ENCODE measurements at places on chromosomes 5 and 9. TPM values are rescaled to one million over a fixed set of nuclear protein-coding genes. Genes with fewer than 3 reads are reported as not detected.

- H3K4me1 ChIP-seq = peaks cover 3% of the 10 kb centered on the region
- no peak for DNase-seq
- no peak overlapping the region for H3K4me3 ChIP-seq
- H3K36me3 ChIP-seq = no peaks in the 10 kb centered on the region
These were observed 311.5 kb upstream of the DAP start for GRCh38 chr5:11072568-11072967.

- no peak overlapping the region for H3K4me3 ChIP-seq
- H3K36me3 ChIP-seq = no peaks in the 10 kb centered on the region
These were observed 86.0 kb downstream of the KDM4C start for GRCh38 chr9:6843742-6844141.

DNA sequence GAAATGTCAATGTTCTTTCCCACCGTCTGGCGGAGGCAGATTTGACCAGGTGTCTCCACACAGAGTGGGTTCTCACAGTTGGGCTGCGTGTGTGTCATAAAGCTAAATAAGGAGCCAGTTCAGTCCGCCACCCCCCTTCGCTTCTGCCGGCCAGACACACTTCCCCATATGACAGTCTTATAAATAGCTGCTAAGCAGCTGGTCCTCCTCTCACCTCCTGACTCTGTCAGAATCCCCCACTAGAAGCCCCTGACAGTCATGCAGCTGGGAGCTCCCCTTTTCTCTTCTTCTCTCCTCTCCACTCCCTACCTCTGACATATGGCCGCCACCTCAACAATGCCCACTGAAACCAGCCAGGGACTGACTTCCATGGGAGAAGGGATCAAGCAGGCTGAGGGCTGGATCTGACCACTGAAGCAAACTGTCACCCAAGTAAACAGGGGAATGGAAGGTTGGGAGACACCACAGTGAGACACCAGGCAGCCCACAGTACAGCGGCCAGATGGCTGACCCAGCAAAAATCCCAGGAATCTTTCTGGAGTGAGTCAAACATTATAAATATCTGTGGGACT lies 141.9 kb upstream of the EFNA5 start:
- no peak overlapping the region for H3K4me3 ChIP-seq
- no peaks in the 10 kb centered on the region for H3K4me1 ChIP-seq
- H3K27ac ChIP-seq = no peak overlapping the region
- no peaks in the 10 kb centered on the region for H3K27me3 ChIP-seq

Gene LTC4S
- total RNA-seq = 16.2 TPM

DNA sequence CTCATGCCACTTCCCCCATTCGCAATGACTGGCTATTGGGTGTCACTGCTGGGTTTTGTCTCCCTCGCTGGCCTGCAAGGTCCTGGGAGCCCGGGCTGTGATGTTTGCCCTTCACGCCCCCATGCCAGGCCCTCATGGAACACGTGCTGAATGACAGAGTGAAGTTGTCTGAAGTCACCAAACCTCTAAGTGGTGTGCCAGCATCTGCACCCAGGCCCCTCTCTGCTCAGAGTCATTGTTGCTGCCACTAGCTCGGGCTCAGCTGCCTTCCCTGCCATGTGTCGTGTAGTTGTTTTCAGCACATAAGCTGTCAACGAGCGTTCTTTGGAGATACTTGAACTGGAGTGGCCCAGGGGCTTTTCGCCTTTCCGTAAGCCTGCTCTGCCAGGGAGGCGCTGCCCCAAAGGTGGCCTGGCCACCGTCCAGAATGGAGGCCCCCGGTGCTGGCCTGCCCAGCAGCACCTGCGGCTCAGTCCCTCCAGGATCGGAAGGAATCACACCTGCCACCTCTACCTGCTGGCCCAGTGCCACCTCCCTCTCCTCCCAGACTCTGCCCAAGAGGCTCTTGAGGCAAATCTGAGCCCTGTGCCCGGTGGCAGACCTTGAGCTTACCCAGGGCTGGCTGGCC lies 250.1 kb downstream of the PBX3 start:
- DNase-seq = no peak
- H3K4me1 ChIP-seq = no peaks in the 10 kb centered on the region
- no peaks in the 10 kb centered on the region for H3K36me3 ChIP-seq
- no peaks in the 10 kb centered on the region for H3K27me3 ChIP-seq
- H3K4me3 ChIP-seq = no peak overlapping the region

DNA sequence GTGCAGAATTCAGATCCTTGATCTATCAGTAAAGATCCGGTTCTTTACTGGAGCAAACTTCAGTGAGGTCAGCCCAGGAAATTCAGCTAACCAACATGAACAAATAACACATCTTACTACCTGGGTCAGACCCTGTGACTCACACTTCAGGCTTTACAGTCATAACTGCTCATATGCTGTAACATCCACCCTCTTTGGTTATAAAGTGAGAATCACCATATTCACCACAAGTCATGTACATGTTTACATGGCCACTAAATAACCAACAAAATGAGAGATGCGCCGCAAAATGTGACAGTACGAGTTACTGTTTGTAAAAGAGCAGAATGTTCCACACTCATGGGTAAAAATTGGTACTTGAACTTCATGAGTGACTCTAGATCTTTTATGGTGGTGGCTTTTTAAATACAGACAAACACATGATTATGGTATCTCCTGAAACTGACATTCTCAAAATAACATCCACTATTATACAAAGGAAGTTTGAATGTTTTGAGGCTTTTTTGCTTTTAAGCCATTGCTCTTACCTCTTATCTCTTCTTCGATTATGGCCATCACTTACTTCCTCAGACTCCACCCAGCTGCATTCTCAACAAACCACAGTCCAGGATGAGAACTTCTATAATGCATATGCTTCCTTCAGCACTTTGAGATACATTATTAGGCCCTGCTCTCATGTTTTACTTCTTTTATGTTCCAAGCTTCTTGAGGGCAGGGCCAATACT lies 516.6 kb downstream of the RAB3C start:
- H3K27ac ChIP-seq = no peak overlapping the region
- no peaks in the 10 kb centered on the region for H3K36me3 ChIP-seq
- no peak overlapping the region for H3K4me3 ChIP-seq
- no peak for DNase-seq
- no peaks in the 10 kb centered on the region for H3K4me1 ChIP-seq
- H3K27me3 ChIP-seq = no peaks in the 10 kb centered on the region

GRCh38 chr9:91307279-91307678 lies 54.4 kb downstream of the AUH start:
- H3K4me1 ChIP-seq = peaks cover 29% of the 10 kb centered on the region
- no peak for DNase-seq
